Left lung (tissue), 14 donors: ENCODE measurements at places on chromosomes 11 and 22. TPM values are rescaled to one million over a fixed set of nuclear protein-coding genes. Genes with fewer than 3 reads are reported as not detected.

DNA sequence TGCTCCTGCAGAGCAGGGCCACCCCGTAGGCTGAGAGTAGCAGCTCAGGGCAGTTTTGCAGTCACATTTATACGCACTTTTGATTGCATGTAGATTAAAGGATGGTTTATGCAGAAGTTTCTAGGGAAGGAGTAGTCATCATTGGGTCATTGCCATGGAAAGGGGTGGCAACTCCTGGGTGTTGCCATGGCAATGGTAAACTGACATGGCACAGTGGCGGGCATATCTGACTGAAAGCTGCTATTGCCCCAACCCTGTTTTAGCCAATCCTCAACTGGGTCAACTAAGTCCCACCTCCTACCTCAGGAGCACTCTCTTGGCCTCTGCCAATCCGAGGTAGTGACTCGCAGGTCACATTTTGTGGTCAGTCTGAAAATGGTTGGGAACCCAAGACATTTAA, 2.4 kb upstream of the ARSA start:
- no peaks in the 10 kb centered on the region for H3K36me3 ChIP-seq
- no peak overlapping the region for H3K4me3 ChIP-seq
- no peak for DNase-seq

PHOX2A gene
- not detected for polyA plus RNA-seq

ANKRD42 gene
- 13.2 TPM for polyA plus RNA-seq

PRRG4 gene
- polyA plus RNA-seq = 2.2 TPM

- H3K4me1 ChIP-seq = no peaks in the 10 kb centered on the region
- no peak overlapping the region for H3K4me3 ChIP-seq
- DNase-seq = no peak
Observed at GRCh38 chr11:89267660-89268302, 90.1 kb downstream of the TYR start.

HPX gene
- polyA plus RNA-seq = 6.5 TPM

B4GALNT4 gene
- 50.2 TPM for polyA plus RNA-seq

DNA sequence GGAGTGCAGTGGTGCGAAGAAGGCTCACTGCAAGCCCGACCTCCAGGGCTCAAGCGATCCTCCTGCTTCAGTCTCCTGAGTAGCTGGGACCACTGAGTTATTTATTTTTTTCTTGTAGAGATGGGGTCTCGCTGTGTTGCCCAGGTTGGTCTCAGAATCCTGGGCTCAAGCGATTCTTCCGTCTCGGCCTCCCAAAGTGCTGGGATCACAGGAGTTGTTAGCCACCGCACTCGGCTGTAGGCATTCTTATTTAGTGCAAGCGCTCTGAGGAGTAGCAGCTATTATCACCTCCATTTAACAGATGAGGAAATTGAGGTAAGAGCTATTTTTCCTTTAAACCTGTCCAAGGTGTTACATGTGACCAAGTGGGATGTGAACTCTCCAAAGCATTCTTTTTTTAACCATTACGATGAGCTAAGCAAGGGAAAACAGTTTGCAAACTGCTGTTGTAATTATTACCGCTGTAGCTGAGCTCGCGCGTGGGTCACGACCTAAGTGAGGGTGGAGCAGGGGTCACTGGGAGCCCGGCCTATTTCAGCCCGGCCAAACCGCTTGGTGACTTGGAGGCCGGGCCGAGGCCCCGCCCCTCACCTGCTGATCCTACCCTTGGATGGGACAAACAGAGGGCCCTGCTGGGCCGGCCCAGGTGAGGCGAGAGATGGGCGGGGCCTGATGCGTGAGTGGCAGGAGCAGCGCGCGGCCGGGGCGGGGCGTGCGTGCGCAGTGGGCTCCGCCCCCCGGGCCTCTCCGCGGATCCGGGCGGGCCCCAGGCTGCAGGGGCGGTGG, 449 bp upstream of the KREMEN1 start:
- peaks cover 33% of the 10 kb centered on the region for H3K4me1 ChIP-seq
- peak; percentile 92 for DNase-seq
- no peaks in the 10 kb centered on the region for H3K27me3 ChIP-seq
- no peaks in the 10 kb centered on the region for H3K36me3 ChIP-seq

DNA sequence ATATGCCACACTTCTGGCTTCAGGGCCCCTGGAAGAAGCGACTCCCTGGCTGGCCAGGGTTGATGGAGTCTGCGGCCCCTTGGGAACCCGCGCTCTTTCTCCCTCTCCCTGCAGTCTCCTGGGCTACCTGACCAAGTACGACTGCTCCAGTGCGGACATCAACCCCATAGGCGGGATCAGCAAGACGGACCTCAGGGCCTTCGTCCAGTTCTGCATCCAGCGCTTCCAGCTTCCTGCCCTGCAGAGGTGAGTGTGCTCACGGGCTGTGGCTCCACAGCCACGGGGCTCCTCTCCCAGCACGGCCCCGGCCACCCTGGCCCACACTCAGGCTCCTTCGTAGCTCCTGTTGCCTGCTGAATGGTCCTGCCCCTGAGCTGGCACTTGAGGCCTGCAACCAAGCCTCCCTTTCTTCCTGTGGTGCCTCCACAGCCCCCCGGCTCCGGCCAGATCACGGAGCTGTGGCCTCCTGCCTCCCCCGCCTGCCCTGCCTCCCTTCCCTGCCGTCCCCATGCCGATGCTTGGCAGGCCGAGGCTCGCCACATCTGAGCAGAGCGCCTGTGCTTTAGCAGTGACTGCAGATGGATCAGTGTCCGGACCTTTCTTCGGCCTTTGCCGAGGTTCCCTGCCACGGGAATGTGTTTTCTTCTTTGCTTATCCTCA, 36.2 kb upstream of the KRTAP5-7 start:
- no peak overlapping the region for H3K4me3 ChIP-seq
- H3K27me3 ChIP-seq = no peaks in the 10 kb centered on the region
- H3K27ac ChIP-seq = no peak overlapping the region
- peaks cover 96% of the 10 kb centered on the region for H3K36me3 ChIP-seq
- H3K4me1 ChIP-seq = peaks cover 7% of the 10 kb centered on the region
- no peak for DNase-seq

- H3K4me3 ChIP-seq = no peak overlapping the region
- no peak for DNase-seq
- no peaks in the 10 kb centered on the region for H3K4me1 ChIP-seq
- no peaks in the 10 kb centered on the region for H3K36me3 ChIP-seq
Observed at GRCh38 chr11:121892863-121893262, 223.2 kb downstream of the BLID start.

DNA sequence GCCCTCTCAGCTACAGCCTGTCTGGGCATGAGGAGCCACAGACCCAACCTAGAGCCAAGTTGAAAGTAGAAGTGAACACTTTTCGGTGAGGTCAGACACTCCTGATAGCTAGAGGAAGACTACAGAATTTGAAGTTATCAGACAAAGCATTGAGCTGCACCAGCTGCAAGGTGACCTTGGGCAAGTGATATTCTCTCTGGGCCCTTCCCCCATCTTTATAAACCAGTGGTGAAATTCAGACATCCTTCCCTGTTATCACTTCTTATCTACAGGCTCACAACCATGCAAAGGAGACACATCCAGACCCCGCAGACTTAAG, 8.0 kb upstream of the PMM1 start:
- H3K4me1 ChIP-seq = no peaks in the 10 kb centered on the region
- DNase-seq = no peak
- no peak overlapping the region for H3K27ac ChIP-seq
- no peaks in the 10 kb centered on the region for H3K27me3 ChIP-seq
- H3K36me3 ChIP-seq = no peaks in the 10 kb centered on the region

UPK3A gene
- not detected for polyA plus RNA-seq

- H3K27me3 ChIP-seq = no peaks in the 10 kb centered on the region
- peaks cover 38% of the 10 kb centered on the region for H3K4me1 ChIP-seq
- H3K27ac ChIP-seq = peak overlapping the region; percentile 95
Observed at GRCh38 chr22:38202437-38203089, 769 bp downstream of the MAFF start.

GRCh38 chr22:49963647-49964026, 3.1 kb downstream of the PIM3 start:
- no peaks in the 10 kb centered on the region for H3K36me3 ChIP-seq
- H3K27ac ChIP-seq = peak overlapping the region; percentile 95
- no peaks in the 10 kb centered on the region for H3K27me3 ChIP-seq
- H3K4me1 ChIP-seq = peaks cover 39% of the 10 kb centered on the region

DNA sequence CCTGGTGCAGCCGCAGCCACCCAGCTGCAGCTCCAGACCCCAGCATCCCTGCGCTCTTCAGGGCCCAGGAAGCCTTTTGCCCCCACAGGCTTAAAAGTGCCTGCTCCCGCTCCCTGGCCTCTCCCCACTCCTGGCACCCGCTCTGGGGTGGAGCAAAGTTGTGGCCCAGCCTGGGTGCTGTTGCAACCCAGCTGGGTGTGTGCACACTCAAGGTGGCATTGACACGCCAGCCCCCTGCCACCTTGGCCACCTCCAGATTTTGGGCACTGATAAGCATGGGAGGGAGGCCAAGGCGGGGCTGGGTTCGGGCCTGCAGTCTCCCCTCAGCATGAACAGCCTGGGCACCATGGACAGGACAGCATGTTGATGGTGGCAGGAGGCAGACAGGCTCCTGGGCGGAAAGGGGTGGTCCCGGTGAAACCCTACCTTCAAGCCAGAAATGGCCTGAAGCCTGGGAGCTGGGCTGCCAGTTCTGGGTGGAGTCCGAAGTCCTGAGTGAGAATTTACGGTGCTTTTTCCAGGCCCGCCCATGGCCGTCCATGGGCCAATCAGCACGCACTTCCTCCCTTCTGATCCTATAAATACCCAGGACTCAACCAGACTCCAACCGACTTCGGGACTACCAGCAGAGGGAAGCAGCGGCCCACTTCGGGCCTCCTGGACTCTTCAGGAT, 23.6 kb upstream of the RNASEH2C start:
- no peak for DNase-seq
- H3K27ac ChIP-seq = no peak overlapping the region
- no peaks in the 10 kb centered on the region for H3K4me1 ChIP-seq
- no peak overlapping the region for H3K4me3 ChIP-seq

- no peaks in the 10 kb centered on the region for H3K27me3 ChIP-seq
- peaks cover 9% of the 10 kb centered on the region for H3K4me1 ChIP-seq
- DNase-seq = peak; percentile 40
- no peaks in the 10 kb centered on the region for H3K36me3 ChIP-seq
- H3K27ac ChIP-seq = no peak overlapping the region
Observed at GRCh38 chr22:27108425-27109114, 451.2 kb downstream of the MIAT start.

NTM gene
- polyA plus RNA-seq = 21.4 TPM

SNRPD3 gene
- polyA plus RNA-seq = 180 TPM

- no peaks in the 10 kb centered on the region for H3K4me1 ChIP-seq
- H3K27ac ChIP-seq = no peak overlapping the region
- no peak for DNase-seq
- H3K36me3 ChIP-seq = no peaks in the 10 kb centered on the region
Observed at GRCh38 chr11:44555031-44555800, 10.2 kb upstream of the CD82 start.

KRTAP5-1 gene
- polyA plus RNA-seq = not detected

DNA sequence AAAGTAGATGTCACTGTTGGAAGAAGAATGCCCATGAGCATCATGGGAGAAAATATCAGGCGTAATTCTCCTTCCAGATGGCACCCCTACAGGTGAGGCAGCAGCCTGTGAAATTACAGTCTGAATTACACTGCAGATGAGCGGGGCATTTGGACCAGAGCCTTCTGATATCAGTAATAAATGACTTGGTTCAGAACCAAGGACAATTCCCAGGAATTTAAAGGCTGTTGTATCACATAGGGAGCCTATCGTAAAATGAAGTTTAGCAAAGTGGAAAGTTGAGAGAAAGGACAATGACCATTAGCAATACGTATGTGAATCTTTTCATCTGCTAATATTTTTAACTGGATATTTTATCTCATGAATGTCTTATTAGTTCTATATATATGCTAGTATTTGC, 61.3 kb downstream of the PRMT3 start:
- H3K27me3 ChIP-seq = no peaks in the 10 kb centered on the region
- H3K27ac ChIP-seq = no peak overlapping the region
- H3K4me1 ChIP-seq = peaks cover 10% of the 10 kb centered on the region
- DNase-seq = no peak
- H3K4me3 ChIP-seq = no peak overlapping the region

DNA sequence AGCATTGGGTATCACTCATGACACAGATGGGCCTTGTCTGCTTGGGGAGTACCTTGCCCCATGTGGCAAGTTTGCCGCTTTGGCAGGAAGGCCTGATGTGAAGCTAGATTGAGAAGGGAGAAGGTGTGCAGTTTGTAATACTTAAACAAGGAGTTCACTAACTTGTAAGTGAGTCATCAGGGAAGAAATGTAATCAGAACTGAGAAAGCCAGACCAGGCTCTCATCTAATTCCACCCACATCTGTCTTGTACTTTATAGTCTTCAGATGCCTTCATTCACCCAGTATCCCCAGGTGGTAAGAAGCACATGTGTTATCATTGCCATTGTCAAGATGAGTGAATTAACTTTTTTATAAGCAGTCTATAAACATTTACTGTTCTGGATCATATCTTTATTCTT, 116.0 kb upstream of the DDI1 start:
- H3K4me1 ChIP-seq = no peaks in the 10 kb centered on the region
- H3K4me3 ChIP-seq = no peak overlapping the region
- H3K36me3 ChIP-seq = no peaks in the 10 kb centered on the region
- no peak overlapping the region for H3K27ac ChIP-seq
- DNase-seq = no peak

CRYBA4 gene
- 0.21 TPM for polyA plus RNA-seq

- peaks cover 5% of the 10 kb centered on the region for H3K36me3 ChIP-seq
- DNase-seq = peak; percentile 91
Observed at GRCh38 chr11:35138943-35139721, at the start of gene CD44. TSS of gene CD44 (plus strand) at chr11:35139171. CDS start at chr11:35139304, 133 bp downstream.

DNA sequence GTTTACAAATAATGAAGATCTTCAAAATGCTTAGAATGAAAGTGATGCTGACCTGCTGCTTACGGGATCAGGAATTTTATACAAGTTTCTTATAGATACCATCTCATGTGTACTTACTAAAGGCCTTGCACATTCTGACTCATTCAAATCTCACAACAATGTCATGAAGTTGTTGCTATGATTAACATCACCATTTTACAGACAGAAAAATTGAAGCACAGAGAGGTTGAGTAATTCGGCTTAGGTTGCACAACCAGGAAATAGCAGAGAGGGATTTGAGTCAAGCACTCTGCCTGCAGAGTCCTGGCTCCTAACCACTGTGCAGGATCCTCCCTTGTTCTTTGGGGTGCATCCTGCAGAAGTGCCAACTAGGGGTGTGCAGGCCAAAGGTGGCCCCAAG, 471.9 kb downstream of the MIAT start:
- H3K4me3 ChIP-seq = no peak overlapping the region
- H3K36me3 ChIP-seq = no peaks in the 10 kb centered on the region
- DNase-seq = no peak
- no peak overlapping the region for H3K27ac ChIP-seq

- H3K27me3 ChIP-seq = no peaks in the 10 kb centered on the region
- peaks cover 30% of the 10 kb centered on the region for H3K4me1 ChIP-seq
- no peak for DNase-seq
- peak overlapping the region; percentile 98 for H3K27ac ChIP-seq
- peaks cover 68% of the 10 kb centered on the region for H3K36me3 ChIP-seq
- no peak overlapping the region for H3K4me3 ChIP-seq
Observed at GRCh38 chr11:61963282-61964057, 4.0 kb downstream of the FTH1 start.

DNA sequence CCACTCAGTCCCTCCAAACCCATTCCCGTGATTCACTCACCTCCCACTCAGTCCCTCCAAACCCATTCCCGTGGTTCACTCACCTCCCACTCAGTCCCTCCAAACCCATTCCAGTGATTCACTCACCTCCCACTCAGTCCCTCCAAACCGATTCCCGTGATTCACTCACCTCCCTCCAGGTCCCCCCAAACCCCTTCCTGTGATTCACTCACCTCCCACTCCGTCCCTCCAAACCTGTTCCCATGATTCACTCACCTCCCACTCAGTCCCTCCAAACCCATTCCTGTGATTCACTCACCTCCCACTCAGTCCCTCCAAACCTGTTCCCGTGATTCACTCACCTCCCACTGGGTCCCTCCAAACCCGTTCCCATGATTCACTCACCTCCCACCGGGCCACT, 639.6 kb downstream of the BRD1 start:
- H3K4me1 ChIP-seq = no peaks in the 10 kb centered on the region
- H3K27me3 ChIP-seq = no peaks in the 10 kb centered on the region
- H3K27ac ChIP-seq = no peak overlapping the region
